ENCODE measurements at places on chromosomes 5 and 9. TPM values are rescaled to one million over a fixed set of nuclear protein-coding genes. Genes with fewer than 3 reads are reported as not detected.

SLC1A3 gene
- total RNA-seq: 29.8 TPM

FGF10 gene
- 31.1 TPM for total RNA-seq

NINJ1 gene
- 109 TPM for total RNA-seq

TAF1L gene
- total RNA-seq: not detected

CRHBP gene
- total RNA-seq: 0.73 TPM

AGXT2 gene
- not detected for total RNA-seq

SPATA31E1 gene
- not detected for total RNA-seq

TYRP1 gene
- not detected for total RNA-seq

FAXDC2 gene
- total RNA-seq: 52.5 TPM

EGFLAM gene
- 31.5 TPM for total RNA-seq

PCDHGA11 gene
- 9.8 TPM for total RNA-seq

GPR150 gene
- total RNA-seq: 0.33 TPM

ENHO gene
- 1.8 TPM for total RNA-seq

OR1B1 gene
- total RNA-seq: not detected

RASEF gene
- total RNA-seq: not detected

SLC23A1 gene
- total RNA-seq: 1.0 TPM

ARHGEF37 gene
- total RNA-seq: 54.4 TPM

FAF2 gene
- 26.9 TPM for total RNA-seq
